HCT116 (cell line): ENCODE measurements at places on chromosomes 13 and 19.

DNA sequence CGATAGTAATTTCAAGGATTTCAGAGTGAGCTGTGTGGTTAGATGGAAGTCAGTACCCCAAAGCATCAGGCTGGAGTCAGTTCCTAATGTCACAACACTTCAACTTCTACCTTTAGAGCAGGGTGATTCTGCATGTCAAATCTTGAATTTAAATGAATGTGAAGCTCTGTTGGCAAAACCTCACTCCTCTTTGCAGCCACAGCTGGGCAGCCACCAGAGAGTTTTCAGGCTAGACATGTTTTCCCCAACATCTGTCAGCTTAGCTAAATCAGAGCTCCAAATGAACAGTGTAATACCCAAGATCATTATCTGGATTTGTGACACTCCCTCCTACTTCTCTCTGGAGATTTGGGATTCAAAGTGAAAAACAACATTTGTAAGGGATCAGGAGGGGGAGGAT, 33.7 kb upstream of the OLFM4 start:
- no peak for DNase-seq

- DNase-seq: no peak
Measured at GRCh38 chr13:39916330-39916729, 260.9 kb downstream of the COG6 start.

- peak; percentile 85 for DNase-seq
Measured at GRCh38 chr19:19224852-19225494, 13.2 kb downstream of the NCAN start.

GRCh38 chr13:63497601-63498000, 2082.0 kb upstream of the PCDH20 start:
- DNase-seq: no peak

GRCh38 chr13:49608651-49609331, 19.5 kb upstream of the ARL11 start:
- DNase-seq: no peak

DNA sequence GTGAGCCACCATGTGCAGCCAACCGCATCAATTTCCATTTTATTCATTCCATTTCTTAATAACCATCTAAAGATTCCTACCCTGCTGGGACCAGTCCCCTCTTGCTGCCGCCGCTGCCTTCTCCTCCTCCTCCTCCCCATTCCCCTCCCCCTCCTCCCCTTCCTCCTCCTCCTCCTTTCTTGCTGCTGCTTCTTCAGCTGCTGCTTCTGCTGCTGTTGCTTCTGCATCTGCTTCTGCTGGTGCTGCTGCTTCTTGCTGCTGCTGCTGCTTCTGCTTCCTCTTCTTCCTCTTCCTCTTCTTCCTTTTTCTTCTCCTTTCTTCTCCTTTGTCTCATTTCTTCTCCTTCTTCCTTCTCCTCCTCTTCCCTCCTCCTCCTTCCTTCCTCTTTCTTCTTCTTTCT, 20.0 kb upstream of the SPRYD7 start:
- no peak for DNase-seq

DNA sequence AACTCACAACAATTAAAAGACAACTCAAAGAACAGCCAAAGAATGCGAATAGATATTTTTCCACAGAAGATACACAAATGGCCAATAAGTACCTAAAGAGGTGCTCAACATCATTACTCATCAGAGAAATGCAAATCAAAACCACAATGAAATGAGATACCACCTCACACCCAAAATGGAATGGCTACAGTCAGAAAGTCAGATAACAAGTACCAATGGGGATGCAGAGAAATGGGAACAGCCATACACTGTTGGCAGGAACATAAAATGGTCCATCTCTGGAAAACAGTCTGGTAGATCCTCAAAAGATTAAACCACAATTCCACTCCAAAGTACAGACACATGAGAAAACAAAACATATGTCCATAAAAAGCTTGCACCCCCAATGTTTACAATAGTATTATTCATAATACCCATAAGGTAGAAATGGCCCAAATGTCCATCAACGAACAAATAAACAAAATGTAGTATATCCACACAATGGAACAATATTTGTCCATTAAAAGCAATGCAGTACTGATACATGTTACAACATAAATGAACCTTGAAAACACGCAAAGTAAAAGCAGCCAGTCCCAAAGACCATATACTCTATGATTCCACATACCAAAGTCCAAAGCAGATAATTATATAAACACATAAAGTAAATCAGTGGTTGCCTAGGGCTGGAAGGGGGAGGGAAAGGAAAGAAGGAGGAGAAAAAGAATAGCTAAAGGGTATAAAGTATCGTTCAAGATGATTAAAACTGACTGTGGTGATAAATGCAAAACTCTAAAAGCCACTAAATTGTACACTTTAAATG, 19.6 kb downstream of the USP12 start:
- DNase-seq: no peak

DNA sequence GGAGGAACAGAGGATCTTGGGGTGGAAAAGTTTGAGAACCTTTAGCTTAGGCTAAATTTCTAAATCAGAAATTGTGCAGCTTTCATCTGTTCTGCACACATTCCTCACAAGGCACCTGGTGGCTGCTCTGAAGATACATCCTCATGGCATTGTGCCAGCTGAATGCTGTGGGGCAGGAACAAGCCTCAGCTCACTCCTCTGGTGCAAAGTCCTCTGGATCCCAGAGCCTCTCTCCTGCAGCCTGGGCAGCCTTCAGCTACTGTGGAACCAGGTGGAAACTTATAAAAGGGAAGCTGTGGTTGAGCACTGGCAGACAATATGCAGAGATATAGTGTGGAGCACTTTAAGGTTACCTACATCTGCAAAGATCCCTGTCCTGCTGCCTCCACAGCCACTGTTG, 72.3 kb downstream of the KCTD12 start:
- DNase-seq: no peak

DNA sequence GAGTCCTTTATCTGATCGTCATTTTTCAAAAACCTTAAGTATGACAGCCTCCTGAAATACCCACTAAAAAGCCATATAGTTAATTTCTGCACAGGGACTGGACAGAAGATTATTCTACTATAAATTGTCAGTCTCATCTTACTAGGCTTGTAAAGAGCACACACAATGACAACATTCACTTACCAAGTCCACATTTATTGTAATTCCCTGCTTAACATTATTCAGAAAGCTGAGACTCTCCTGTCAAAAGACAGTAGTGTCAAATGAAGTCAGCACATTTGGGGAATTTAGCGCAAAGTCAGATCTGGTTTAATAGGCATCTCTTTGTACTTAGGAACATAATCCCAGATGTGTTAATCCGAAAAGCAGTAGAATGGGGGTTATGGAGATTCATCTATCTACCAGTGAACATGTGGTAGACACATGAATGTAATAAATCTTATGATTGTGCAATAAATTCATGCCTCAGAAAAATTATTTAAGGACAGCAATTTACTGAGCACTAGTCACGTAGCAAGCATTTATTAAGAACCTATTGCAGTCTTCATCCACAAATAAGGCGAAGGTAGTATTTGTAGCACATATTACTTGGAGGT, 224.6 kb upstream of the GPC6 start:
- no peak for DNase-seq

- peak; percentile 28 for DNase-seq
Measured at GRCh38 chr13:76019421-76020044, 383.4 kb downstream of the LMO7 start.

- no peak for DNase-seq
Measured at GRCh38 chr13:51731759-51732158, 72.2 kb downstream of the DHRS12 start.
